ENCODE measurements at places on chromosomes 13 and 19.

DNA sequence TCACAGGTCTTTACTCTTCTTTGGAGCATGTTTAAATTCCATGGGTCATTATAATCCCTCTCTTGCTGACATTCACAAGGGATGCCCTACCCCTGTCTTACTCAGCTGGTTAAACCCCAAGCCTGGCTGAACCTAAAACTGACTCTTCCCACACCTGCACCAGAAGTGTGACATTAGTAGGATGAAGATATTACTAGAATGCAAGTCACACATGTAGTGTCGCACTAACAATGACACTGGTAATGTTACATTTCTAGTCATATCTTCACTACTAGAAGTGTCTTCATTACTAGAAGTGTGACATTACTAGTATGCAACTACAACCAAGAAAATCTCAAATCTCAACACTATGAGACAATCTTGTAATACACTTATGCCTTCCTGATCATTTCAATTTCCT, 14.2 kb downstream of the ZAR1L start:
- DNase-seq = no peak

GRCh38 chr19:40862785-40863184, 12.5 kb upstream of the CYP2A6 start:
- no peak for DNase-seq

DNA sequence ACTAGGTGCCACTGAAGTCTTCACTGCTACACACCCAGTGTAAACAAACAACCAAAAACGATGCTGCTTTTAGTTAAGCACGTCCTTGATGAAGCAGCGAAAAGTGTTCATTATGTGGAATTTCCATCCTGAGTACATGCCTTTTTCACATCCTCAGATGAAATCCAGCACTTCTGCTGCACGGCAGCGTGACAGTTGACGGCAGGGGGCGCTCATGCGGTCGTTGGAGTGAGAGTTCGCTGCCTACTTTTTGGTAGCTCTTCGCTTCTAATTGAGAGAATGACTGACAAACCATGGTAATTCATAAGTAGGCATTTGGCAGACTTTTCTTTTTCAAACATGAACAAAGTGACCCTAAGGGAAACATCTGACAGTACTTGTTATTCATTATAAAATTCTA, 1124.9 kb downstream of the EFNB2 start:
- DNase-seq = no peak

DNA sequence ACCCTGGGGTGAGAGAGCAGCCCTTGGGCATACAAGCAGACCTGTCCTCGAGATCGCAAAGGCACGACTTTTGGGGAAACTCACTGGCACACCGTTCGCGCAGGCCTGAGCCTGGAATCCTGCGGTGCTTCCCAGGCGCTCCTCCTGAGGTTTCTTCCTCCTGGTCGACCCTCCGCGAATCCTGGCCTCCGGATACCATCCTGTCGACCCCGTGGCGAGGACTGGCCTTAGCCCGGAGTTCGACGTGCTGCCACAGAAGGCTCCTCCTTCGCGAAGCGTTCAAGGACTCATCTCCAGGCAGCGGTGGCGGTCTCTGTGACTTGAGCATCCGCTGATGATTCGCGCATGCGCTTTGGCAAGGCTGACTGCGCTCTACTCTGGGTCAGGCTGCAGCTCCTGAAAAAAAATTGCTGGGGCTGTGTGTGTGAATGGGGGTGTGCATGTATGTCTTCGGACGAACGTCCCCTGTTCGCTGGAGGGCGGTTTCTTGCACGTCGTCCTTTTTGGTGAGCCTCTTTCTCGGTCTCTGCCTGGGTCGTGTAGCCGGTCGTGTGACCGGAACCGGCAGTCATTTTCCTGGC, 64.4 kb upstream of the ZNF527 start:
- no peak for DNase-seq

- peak; percentile 70 for DNase-seq
Measured at GRCh38 chr13:29594710-29595379, 643 bp downstream of the SLC7A1 start.

DNA sequence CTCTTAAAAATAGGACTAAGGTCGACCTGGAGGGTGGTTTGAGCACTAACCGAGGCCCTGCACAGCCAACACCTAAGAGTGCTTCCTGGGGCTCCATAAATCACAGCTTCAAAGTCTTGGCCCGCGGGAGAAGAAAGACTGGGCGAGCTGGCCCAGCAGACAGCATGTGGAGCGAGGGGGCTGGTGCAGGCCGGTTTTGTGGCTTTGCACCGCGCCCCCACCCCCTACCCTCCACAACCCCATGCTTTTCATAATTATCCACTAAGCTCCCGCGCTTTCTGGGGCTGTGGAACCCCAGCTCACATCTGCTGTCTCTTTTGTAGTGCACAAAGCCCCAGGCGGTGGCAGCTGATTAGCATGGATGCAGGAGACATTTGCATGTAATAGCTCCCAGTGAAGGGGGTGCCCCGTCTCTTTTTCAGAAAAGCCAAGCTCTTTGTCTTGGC, 17.1 kb downstream of the CARM1 start:
- DNase-seq = no peak

DNA sequence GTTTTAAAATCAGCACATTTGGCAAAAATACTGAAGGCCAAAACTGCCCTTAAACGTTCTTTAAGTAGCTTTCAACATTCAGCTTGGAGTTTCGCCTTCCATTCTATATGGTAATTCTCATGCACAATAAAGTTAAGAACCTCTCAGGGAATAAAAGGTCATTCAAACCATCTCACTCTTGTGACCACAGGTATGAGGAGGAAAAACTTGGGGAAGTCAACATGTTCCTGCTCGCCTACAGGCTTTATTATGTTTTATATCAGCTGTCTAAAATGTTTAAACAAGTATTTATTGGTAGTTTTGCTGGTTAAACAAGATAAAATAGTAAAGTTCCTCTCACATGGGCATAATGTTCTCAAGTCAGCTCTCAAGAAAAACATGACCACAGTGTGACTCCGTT, 19.9 kb upstream of the TM9SF2 start:
- DNase-seq = no peak

DNA sequence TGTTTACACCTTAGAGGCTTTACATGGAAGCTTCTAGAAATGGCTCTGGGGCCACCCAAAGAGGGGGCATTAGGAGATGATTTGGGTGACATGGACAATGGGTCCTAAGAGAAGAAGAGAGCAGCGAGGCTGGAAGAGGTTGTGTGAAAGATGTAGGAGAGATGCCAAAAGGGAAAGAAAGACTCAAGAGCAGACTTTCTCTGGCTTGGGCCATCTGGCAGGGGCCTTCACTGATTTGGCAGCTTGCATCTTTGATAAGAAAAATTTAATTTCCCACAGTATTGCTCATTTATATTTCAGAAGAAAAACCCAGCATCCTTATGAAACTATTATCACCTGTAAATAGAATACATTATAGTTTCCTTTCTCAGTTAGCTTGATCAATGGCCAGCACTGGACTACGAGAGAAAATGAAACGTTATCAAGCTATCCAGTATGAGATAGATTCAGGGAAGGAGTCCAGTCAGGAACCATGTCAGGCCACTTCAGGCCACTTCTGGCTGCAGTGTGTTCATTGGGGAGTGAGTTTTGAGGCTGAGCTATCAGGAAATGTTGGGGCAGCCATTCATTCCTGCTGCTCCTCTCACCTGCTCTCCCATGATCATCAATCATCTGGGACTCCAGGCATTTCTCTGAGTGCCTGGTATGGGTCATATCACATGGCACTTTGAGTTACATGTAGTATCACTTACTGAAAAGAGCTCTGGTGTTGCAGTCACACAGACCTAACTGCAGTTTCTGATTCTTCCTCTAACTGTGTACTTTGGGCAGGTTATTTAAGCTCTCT, 10.3 kb downstream of the SCEL start:
- no peak for DNase-seq

- DNase-seq = no peak
Measured at GRCh38 chr13:41054212-41054877, 7.0 kb upstream of the WBP4 start.

DNA sequence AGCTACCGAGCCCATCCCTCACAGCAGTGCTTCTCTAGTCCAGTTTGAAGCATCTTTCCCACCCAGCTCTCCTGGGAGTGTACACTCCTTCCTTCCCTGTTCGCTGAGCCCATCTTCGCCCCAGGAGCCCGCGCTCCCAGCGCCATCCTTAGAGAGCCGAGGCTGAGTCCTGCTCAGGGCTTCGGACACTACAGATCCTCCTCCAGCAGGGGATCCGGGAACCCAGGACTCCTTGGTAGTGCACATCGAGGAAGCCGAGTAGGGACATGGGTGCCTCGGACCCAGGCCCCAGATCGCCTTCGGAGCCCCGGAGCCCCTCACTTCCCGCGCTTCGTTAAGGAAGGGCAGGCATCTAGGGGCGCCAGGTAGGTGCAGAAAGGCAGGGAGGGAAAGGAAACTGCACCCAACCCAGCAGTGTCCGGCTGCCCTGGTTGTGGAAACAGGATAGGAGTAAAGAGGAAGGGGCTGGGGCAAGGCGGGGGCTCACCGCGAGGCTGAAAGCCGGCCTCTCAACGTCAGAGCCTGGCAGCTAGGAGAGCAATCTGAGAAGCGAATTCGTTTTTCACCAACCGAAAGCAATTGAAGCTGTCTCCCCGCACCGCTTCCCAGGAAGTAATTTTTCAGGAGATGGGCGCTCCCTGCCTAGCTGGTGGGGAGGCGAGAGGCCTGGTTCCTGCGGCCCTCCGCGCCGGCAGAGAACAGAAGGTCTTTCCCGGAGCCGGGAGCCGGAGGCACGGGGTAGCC, 1.0 kb downstream of the PDX1 start:
- no peak for DNase-seq

DNA sequence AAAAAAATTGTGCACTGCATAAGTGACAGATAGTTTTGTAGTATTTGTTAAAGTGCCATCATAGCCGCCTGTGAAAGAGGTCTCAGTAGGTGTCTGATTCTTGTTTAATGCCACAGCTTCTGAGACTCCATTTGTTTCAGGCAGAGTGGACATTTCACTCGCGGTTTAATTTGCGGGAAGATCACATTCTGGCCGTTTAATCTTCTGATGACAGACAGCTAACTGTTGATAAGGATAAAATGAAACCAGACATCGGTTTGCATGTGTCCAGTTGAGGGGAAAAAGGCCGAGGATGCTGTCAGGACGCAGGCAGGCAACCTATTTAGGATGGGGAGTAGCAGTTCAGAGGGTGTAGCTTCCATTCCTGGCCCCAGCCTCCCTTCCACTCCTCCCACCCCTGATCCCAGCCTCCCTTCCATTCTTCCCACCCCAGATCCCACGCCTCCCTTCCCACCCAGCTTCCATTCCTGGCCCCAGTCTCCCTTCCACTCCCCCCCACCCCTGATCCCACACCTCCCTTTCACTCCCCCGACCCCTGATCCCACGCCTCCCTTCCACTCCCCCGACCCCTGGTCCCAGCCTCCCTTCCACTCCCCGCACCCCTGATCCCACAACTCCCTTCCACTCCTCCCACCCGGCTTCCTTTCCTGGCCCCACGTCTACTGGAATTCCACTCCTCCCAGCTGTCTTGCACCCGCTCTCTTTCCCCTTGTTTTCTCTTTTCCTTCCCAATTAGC, 23.8 kb downstream of the ATP11A start:
- DNase-seq = no peak

- DNase-seq = no peak
Measured at GRCh38 chr19:46076031-46076880, 35.5 kb upstream of the IGFL4 start.
